ENCODE measurements at places on chromosomes 2 and 18.
A peak's percentile ranks its signal among the peaks of the same experiment; 100 is the strongest.

- no peak for DNase-seq
These were observed 268.6 kb downstream of the EIPR1 start for GRCh38 chr2:3108710-3109702.

DNA sequence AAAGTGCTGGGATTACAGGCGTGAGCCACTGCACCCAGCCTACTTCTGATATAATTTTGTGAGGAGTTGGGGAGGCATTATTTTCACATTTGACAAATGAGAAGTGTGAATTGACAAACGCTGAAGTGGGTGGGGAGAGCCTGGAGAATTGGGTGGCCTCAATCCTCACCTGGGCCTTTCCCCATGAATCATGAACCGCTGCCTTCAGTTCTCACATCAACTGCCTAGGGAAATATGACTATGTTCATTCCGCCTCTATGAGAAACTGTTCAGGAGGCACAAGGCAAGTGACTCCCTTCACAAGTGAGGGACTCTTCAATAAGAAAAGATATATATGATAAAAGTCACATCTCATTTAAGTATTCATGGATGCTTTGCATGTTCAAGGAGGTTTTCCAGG is 96.6 kb upstream of the RND3 start:
- no peak for DNase-seq

GRCh38 chr2:12543978-12544558 is 172.7 kb upstream of the TRIB2 start:
- peak; percentile 16 for DNase-seq

DNA sequence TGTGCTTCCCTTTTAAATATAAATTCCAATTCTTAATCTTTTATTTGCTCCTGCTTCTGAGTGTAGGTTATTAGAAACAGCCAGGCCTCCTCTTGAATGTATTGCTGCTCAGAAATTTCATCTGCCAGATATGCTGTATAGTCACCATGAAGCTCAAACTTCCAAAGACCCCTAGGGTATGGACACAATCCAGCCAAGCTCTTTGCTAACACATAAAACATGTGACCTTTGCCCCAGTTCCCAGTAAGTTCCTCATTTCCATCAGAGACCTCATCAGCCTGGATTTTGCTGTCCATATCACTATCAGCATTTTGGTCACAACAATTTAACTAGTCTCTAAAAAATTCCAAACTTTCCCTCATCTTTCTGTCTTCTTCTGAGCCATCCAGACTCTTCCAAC is 75.2 kb downstream of the MAP2 start:
- DNase-seq, result no peak

DNA sequence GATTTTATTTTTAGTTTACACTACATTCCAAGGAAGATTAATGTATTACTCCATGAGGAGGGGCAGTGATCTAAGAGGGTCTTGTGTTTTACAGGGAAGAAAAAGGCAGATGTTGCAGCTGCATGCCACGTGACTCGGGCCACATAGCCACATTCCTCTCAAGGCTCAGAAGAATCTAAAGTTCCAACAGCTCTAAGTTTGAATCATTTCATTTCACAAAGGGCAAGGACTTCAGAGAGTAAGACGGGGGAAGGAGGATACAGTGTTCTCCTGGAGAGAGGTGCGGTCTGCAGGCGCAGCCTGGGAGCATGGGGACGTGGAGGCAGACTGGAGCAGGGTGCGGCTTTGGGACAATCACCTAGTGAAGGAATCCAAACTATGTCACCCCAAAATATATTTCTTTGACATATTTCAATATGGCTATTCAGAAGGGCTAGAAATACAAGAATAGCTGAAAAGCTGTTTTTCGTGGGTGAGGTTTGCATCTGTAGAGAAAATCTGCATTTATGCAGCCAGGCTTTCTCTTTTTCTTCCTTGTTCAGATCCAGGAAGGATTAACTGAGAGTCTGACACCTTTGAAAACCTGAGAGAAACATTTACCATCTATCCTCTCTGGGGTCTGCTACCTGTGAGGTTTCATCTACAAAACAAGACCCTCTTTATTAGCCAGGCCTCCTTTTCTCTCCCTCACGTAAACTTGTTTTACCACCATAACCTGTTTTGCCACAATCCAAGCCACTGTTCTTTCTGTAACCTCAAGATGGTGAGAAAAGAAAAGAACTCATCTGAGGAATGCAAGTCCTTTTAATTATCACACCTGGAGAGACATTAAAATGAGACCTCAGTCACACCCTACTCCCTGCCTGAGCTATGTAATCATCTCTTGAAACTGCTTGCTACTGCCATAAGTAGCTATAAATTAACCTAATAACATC is 165.1 kb upstream of the NDUFV2 start:
- no peak for DNase-seq

GRCh38 chr18:49094979-49095632 is 144.3 kb upstream of the SMAD7 start:
- no peak for DNase-seq

DNA sequence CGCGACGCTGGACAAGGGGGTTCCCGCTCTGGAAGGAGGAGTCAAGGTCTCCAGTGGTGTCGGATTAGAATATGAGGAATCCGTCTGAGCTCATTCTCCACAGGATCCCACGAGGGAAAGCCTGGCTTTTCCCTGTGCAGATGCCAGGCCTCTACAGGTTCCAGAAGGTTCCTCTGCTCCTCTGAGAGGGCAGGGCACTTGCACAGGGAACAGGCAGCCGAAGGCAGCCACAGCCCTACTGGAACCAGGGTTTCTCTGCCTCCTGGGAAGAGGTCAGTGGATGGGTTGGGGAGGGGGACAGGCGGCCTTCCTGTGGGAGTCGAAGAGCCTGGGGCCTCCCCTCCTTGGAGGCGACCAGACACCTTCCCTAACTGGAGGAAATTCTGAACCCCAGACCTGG is 1.7 kb upstream of the AQP12A start:
- DNase-seq, result no peak

DNA sequence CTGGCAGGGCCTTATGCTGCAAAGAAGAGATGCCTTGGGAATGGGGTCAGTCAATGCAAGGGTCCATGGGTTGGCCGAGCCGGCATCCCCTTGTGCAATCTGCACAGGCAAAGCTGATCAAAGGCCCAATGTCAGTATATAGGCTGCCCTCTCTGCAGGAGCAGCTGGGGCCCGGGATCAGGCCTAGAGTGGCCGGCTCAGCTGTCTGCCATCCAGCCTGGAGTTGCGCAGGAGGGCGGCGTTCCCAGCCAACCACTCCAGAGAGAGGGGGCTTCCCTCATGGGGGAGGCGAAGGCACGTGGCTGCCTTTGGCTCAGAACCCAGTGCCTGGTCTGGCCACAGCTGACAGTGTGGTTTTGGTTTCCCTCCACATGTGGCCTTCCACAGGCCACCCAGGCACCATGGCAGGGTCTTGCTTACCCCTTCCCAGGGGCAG is 3.9 kb downstream of the INPP5D start:
- DNase-seq, result no peak

DNA sequence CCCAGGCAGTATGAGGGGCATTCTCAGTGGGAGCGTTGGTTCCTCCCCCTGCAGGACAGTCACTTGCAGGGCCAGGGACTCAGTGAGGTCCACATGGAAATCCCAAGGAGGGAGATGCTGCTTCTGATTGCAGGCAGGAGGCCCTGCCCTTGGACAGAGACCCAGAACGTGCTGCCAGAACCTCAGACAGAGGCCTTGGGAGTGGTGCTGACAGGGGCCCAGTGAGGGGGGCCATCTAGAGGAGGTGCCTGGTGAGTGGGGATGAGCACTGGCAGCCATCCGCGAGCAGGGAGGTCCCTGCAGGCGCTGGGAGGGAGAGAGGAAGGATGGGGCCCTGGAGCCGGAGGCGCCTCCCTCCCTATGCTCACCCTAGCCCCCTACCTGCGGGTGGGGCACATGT is 133.1 kb downstream of the DYSF start:
- DNase-seq, result no peak

GRCh38 chr2:86593266-86593665 is 30.0 kb upstream of the CHMP3 start:
- no peak for DNase-seq

- no peak for DNase-seq
These were observed 206.6 kb downstream of the NDUFA10 start for GRCh38 chr2:239818531-239819011.

Data from NCI-H345 (cell line).